ENCODE measurements at places on chromosomes 5 and 9.

- DNase-seq = no peak
Measured at GRCh38 chr9:89766991-89767390, 162.2 kb downstream of the GADD45G start.

GRCh38 chr5:142293486-142293885 is 31.3 kb downstream of the SPRY4 start:
- DNase-seq = no peak

DNA sequence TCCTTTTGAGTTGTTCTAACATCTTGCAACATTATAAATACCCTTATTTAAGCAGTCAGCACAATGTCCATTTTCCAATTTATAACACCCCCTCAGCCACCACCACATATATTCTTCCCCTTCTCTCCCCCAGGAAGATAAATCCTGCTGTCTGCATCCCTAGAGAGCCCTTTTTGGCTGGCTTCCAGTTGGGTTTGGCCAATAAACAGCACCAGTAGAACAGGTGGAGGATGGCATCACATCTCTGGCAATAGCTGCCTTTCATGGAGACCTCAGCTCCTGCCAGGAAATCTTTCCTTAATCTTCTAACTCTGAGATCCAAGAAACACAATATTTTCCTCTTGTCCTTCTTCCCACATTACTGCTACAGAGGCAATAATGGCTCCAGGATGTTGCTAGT is 53.7 kb downstream of the TRIM36 start:
- no peak for DNase-seq

DNA sequence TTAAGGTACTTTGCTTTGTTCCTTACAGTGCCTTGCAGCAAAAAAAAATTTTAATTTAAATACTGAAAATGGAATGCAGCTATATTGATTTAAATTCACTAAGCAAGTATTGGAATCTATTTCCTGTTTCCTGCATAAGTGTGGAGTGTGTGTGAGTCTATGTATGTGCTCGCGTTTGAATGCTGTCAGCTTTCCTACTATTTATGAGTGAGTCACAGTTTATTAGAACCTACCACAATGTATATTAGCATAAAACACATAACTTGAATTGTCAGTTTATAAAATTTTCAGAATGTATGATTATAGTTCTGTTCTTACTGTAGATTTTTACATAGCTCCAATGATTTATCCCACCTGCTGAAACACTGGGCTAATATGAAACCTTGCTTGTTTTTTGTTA is 302.1 kb downstream of the NR2F1-AS1 start:
- DNase-seq = no peak

DNA sequence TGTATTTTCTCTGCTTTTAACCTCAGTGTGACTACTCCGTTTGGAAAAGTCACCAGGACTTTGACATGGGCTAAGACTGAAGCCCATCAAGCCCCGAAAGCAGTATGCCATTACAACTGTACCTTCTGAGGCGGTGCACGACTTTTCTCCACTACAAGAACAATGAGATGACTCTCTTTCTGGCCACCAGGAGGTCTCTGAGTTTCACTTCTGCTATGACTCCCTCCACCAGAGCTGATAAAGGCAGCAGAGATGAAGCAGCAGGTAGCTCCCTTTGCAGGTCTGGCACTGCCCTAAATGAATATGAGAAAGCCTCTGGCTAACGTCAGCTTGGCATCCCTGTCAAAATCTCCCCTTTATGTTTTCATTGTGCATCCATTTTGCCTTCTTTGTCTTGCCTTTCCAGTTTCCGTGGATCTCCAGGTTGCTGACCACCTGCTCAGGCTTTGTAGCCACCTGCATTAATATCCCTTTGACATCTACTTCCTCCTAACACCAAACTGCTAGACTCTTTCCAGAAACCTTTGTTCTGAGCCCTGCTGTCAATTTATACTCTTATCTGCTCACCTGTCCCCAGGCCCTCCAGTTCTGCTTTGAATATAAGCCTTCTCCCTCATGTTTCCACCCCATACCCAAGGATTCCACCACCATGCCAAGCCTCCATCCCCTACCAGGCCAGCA is 221.7 kb downstream of the ZNF608 start:
- no peak for DNase-seq

DNA sequence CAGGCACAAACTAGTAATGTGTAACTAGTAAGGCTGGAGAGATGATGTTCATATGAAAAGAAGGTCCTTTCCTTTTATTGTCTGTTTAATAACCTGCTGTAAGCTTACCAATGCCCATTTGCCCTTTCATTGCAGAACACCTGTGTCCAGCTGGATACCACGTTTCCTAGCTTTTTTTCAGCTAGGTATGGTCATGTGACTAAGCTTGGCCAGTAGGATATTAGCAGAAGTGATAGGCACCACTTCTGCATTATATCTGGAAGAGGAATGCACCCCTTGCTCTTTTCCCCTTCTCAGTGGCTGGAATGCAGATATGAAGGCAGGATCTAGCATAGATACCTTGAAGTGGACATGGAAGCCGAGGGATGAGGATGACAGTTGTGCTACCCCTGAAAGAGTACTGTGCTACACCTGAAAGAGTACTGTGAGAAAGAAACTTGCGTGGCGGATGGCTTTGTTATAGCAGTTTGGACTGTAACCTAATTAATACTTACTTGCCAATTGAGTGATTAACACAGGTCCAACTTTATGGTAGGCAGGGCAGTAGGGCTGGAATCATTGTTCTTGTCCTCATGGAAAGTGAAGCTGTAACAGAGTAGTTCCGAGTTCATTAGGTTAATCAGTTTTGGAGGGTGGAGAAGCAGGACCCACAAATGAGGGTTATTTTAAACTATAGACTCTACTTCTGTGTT is 6.8 kb downstream of the SMIM32 start:
- no peak for DNase-seq

- no peak for DNase-seq
Measured at GRCh38 chr5:9343146-9343850, 202.6 kb downstream of the SEMA5A start.

DNA sequence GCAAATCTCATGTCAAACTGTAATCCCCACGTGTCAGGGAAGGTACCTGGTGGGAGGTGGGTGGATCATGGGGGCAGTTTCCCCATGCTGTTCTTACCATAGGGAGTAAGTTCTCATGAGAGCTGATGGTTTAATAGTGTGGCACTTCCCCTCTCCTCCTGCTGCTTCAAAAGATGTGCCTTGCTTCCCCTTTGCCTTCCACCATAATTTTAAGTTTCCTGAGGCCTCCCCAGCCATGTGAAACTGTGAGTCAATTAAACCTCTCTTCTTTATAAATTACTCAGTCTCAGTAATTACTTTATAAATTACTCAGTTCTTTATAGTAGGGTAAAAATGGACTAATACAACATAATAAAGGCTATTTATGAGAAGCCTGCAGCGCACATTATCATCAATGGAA is 7.1 kb upstream of the CNTRL start:
- DNase-seq = no peak

GRCh38 chr5:92548346-92548745 is 1032.7 kb downstream of the NR2F1-AS1 start:
- DNase-seq = no peak

DNA sequence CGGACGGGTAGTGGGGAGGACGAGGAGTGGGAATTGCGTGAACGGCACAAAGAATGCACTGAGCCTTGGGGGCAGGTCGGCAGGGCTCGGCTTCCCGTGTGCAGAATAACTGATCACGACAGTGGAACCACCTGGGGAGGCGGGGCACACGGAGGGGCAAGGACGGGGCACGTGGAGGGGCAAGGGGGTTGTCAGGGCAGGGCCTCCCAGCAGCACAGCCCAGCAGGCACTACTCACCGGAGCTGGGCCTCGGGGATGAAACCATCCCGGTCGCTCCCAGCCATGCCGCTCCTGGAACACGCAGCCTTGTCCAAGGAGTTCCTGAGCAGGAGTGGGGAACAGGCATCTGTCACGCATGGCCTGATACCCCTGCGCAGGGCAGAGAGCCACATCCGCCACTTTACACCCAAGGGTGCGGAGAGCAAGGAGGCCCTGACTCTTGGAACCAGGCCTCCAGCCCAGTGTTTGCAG is 33.4 kb downstream of the SARDH start:
- no peak for DNase-seq

GRCh38 chr9:113640418-113640817 is 176.9 kb downstream of the RGS3 start:
- no peak for DNase-seq

DNA sequence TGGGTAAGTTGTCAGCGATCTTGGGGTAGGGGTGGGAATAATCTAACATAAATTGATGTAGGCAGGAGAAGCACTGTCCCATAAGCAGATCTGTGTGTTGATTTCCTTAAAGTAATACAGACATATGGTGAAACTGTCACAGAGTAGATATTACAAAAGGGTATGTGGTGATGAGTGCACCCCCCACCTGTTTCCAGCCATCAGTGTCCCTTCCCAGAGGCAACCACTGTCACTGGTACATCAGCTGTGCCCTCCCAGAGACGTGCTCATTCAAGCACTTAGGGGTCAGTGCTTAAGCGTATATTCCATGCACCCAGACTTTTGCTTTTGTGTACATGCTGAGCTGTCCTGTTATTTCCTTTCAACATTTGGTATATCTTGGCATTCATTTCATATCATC is 94.3 kb upstream of the PITX1 start:
- DNase-seq = no peak

DNA sequence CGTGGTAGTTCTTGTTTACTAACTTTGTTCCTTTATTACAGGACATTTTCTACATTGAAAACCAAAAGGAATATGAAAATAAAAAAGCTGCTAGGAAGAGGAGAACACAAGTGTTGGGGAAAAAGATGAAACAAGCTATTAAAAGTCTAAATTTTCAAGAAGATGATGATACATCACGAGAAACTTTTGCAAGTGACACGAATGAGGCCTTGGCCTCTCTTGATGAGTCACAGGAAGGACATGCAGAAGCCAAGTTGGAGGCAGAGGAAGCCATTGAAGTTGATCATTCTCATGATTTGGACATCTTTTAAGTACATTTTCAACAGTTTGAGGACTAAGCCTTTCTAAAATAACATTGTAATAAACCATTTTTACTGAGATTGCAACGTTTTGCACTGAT is 23.8 kb downstream of the PHAX start:
- DNase-seq = no peak

- no peak for DNase-seq
Measured at GRCh38 chr5:93503598-93504067, 77.4 kb downstream of the NR2F1-AS1 start.
